Mesothelial cell of epicardium (in vitro differentiated cells): ENCODE measurements at places on chromosomes 3 and 15. TPM values are rescaled to one million over a fixed set of nuclear protein-coding genes. Genes with fewer than 3 reads are reported as not detected.
A peak's percentile ranks its signal among the peaks of the same experiment; 100 is the strongest.

GRCh38 chr3:139119331-139120025, 74.8 kb upstream of the PRR23C start:
- no peak for DNase-seq

DNA sequence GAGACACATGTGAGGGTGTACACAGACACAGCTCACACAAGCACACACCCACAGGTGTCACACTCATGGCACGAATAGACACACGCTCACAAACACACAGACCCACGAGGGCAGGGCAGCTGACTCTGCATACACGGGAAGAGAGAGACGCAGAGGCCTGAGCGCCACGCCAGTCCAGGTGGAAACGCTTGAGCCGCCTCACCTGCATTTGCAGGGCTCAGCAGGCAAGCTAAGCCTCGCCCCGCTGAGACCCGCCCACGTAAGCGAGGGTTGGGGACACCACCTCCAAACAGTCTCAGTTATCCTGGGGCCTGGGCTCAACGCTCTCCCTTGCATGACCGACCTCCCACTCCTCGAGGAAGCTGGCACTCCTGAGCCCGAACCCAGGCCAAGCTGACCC, 73.2 kb downstream of the TLE3 start:
- DNase-seq: no peak

DNA sequence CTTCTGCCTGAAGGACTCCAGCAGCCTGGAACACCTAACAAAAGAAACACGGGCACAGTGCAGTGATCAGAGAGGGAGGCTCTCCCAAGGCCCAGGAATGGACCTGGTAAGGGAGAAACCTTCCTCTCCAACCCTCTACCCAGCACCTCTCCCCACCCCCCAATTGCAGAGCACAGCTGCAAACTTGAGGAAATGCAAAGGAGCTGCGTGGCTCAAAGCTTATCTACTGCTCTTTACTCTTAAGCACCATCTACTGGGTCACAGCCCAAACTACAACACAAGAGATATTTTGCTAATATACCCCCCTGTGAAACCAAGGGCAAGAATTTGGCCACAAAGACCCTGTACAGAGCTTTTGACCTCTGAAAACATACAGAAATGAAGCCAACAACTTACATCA, 328.3 kb downstream of the OXSM start:
- DNase-seq: no peak

GRCh38 chr3:179464323-179465092, 13.2 kb upstream of the GNB4 start:
- no peak for DNase-seq

DNA sequence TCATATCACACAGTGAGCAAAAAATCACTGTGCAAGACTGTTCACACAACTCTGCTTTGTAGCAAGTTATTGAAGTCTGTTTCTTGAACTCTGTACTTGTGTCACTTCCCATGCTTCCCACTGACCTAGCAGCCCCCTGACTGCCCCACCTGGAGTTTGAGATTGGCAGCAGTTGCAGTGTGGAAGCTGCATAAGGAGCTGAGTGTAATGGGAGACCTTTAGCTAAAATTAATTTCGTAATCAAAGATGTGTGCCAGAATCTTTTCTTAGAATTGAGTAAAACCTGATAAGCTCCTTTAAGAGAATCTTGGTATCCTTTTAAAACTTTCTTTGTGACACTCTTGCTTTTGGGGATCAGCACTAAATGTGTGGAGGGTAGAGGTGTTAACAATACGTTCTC, 42.8 kb downstream of the NKIRAS1 start:
- DNase-seq: no peak

GRCh38 chr15:44064706-44065105, 130.4 kb downstream of the FRMD5 start:
- no peak for DNase-seq

- DNase-seq: no peak
Observed at GRCh38 chr3:65245133-65246063, 557.6 kb upstream of the ADAMTS9 start.

KCNH8 gene
- total RNA-seq: 1.4 to 1.6 TPM (median 1.5 TPM) in 3 replicates

ANAPC13 gene
- total RNA-seq: 63.0 to 64.7 TPM (median 63.1 TPM) in 3 replicates

- DNase-seq: no peak
Observed at GRCh38 chr3:194928831-194929577, 243.3 kb downstream of the FAM43A start.

ECE2 gene
- total RNA-seq: not detected in 3 replicates

CHST13 gene
- not detected in 3 replicates for total RNA-seq

- DNase-seq: peak; percentile 35
Observed at GRCh38 chr15:45200799-45201556, 13.2 kb upstream of the SHF start.

GRCh38 chr3:81869382-81869781, 107.9 kb upstream of the GBE1 start:
- no peak for DNase-seq

DNA sequence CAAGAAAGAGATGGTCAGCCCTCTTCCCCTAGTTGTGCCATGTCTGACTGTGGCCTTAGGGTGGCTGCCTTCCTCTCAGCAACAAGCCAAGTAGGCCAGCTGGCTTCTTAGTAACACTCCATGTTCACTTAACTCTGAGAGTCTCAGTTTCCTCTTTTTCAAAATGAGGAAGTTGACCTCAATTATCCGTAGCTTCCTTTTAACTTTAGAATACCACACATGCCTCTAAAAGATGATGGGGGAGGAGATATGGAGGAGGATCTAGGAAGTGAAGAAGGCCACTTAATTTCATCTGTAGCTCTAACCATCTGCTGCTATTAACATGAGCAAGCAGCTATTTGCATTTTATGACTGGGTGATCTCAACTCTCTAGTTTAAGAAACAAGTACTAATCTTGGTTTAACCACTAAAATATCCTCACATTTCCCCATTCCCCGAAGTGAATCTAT, 32.9 kb downstream of the CD200R1L start:
- DNase-seq: no peak

NTRK3 gene
- total RNA-seq: 1.8 to 2.1 TPM (median 1.8 TPM) in 3 replicates
